ENCODE measurements at places on chromosomes 7 and 10.

DNA sequence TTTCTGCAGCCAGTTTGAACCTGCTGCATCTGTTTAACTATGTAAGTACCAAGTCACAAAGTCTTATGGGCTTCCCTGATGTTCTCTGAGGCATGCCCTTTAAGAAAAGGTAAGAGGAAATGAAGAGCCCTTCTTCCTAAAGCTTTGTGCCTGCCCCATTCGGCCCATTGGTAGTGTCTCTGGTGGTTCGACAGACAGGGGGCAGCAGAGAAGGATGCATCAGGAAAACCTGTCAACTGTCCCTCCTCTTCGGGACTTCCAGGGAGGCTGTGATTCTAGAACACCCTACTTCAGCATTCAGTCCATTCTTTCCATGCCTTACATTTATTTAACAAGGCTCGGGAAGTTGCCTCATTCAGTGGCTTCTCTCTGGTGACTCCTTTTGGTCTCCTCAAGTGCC lies 1.9 kb upstream of the SFRP4 start:
- no peak for DNase-seq

DNA sequence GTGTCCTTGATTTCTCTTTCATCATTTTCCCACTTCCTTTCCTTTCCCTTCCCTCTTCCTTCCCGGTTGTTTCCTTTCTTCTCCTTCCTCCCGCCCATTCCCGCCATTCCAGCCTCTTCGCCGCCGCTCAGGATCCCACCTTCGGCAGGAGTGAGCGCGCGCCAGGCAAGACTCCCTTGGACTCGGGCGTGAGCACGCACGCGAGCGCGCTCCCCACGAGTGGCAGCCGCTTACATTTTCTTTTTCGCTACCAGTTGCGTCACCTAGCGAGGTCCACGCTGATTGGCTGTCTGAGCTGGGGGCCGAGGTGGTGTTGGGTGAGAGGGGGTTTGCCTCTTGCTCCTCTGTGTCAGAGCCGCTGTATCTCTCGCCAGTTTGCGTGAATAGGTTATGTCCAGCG lies 11.8 kb downstream of the ZAN start:
- peak; percentile 61 for DNase-seq

- no peak for DNase-seq
Observed at GRCh38 chr7:18530224-18531179, 35.0 kb downstream of the HDAC9 start.

DNA sequence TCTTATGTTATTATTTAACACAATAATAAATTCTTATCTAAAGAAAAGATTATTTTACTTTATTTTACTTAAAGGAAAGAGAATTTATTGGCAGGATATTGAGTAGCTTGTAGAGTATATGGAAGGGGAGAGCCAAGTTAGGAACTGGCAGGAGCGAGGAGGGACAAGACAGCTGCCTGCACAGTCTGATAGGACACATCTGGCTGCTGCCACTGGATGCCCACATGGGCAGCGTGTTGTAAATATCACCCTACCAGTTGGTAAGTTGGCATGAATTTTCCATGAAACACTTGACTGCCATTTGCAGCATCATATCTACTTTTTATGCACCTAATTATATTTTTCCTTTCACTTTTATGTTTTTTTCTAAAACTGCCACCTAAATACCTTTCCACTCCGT lies 19.6 kb downstream of the SRI start:
- no peak for DNase-seq

DNA sequence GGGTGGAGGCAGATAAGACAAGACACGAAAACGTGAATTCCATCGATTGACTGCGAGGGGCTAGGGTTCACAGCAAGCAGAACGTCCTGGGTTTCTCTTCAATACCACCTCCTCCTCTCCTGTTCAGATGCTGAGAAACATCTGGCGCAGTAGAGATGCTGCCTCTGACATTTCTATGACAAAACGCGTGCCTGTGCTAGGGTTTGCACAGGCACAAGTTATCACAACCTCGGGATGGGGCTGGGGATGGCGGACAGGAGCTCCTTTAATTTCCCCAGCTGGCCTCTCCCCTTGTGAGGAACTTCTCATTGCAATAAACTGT lies 99.8 kb upstream of the SVIL start:
- peak; percentile 21 for DNase-seq

DNA sequence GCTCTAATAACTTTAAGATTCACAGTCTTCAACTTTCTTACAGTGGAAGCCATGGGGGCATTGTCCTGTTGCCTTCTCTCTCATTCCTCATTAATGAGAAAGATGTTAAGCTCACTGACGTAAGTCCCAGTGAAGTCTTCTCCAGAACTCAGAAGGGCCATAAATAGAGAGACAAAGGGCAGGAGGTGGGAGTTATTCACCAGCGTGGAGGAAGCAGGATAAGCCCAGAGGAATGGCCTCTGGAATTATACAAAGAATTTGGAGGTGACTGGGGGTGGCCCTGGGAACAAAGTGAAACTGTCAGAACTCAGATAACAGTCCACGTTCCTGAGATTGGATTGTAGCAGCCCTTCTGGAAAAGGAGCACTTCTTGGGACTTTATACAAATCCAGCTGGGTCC lies 52.4 kb downstream of the SORBS1 start:
- no peak for DNase-seq

Measured in activated naive CD4-positive, alpha-beta T cell treated with anti-CD3 and anti-CD28 coated beads, Interleukin-2, amount 10 ng/mL, durations not matched to agents 7 days and 5 days (primary cell).